GM03348 (cell line): ENCODE measurements at places on chromosomes 2 and 18.

DNA sequence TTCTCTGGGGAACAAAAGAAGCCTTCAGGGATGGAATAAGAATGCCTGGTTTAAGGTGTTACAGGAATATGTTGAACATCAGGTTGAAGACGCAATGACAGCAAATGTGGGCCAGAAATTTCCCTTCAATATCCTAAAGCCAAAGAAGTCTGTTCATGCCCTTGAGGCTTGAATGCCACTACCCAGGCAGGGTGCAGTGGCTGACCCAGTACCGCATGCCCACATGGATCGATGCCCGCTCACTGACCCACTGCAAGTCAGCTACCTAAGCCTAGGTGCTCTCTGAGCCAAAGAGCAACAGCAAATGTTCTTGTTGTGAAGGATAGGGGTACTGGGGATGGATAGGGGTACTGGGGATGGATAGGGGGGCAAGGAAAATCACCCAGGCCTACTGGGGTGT is 58.2 kb downstream of the GNAL start:
- DNase-seq, result no peak

- DNase-seq, result no peak
These were observed 44.4 kb upstream of the HPCAL1 start for GRCh38 chr2:10258326-10258725.

DNA sequence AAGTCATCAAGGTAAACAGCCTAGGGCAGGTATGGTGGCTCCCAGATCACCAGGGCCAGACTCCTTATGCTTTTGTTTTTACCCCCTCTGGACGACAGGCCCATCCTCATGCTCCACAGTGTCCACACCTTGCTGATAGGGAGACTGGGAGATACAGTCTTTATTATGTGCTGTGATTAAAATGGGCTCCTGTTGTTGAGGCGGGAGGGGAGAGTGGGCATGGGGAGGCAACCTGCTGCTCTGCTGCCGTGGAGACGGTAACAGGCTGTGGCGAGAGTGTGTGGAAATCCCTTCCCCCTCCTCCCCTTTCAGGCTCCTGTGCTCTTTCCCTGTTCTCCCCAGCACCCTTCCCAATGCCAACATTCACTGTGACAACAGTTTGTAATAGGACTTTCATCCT is 38.2 kb upstream of the PNO1 start:
- no peak for DNase-seq

- no peak for DNase-seq
These were observed 14.9 kb upstream of the E2F6 start for GRCh38 chr2:11480859-11481258.

DNA sequence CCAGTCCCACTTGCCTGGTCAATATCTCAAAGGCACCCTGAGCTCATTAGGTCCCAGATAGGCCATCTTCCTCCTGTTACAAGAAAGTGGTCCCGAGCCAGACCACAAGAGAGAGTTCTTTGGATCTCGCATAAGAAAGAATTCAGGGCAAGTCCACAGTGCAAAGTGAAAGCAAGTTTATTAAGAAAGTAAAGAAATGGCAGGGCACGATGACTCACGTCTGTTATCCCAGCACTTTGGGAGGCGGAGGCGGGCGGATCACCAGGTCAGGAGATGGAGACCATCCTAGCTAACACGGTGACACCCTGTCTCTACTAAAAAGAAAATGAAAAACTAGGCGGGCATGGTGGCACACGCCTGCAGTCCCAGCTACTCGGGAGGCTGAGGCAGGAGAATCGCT is 10.8 kb upstream of the SMAD7 start:
- no peak for DNase-seq

DNA sequence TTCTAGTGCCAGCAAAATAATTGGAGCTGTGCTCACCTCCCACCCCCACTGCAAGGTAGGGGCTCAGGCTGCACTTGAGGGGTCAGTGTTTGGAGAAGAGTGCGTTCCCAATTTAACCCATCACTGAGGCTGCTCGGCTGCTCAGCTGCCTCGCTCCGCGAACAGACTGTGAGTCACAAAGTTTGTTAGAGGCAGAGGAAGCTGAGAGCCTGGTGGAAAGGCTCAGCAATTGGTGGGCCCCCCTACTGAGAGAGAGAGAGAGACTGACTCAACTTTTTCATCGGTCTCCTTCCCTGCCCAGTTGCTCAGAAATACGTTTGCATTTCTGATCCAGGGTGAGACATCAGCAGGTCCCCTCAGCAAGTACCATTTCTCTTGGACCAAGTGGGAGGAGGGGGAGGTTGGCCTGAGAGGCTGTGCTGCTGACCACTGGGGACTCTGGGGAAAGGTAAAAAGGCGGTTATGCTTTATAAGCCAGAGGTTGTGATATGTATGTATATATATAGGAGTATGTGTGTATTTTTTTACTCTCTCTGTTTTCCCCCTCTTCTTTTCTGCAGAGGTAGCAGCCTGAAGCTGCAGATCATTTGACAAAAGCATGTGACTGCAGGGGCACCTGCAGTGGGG is 1.5 kb downstream of the EFR3B start:
- DNase-seq, result peak; percentile 74

DNA sequence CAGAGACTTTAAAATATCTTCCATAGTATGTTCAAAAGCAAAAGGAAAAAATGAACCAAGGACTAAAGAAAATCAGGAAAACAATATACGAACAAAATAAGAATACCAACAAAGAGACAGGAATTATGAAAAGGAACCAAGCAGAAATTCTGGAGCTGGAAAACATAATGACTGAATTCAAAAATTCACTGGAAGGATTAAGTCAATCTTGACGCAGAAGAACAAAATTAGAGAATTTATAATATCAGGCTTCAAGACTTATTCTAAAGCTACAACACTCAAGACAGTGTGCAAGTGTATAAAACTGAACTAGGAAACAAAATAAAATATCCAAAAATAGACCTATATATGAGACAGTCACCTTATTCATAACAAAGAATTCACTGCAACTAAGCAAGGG is 56.9 kb upstream of the GYPC start:
- DNase-seq, result no peak

GRCh38 chr2:9975805-9976447 is 24.4 kb downstream of the GRHL1 start:
- DNase-seq, result peak; percentile 83

DNA sequence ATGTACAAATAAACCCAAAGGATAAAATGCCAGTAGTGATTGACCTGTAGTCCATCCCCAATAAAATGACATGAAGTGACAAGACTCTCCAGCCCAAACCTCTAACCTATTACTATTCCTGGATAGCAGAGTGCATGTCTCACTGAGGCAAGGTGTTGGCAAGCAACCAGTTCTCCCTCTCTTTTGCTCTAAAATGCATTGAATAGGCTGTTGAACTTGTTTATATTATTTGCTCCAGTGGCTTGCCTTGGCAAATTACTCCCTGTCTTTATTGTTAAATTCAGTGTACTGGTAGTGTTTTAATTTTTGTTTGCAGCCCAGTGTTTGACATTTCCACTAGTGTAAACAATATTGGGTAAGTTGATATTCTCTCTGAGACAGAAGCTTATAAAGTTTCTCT is 70.5 kb downstream of the CSRNP3 start:
- DNase-seq, result no peak

GRCh38 chr2:234116010-234116409 is 65.5 kb downstream of the SPP2 start:
- DNase-seq, result no peak

- no peak for DNase-seq
These were observed 500.1 kb upstream of the LRATD1 start for GRCh38 chr2:14132386-14132785.

GRCh38 chr2:85435981-85436835 is 17.7 kb downstream of the SH2D6 start:
- no peak for DNase-seq

GRCh38 chr2:202141329-202141947 is 68.4 kb downstream of the KIAA2012 start:
- no peak for DNase-seq

GRCh38 chr2:70078384-70078783 is 8.9 kb upstream of the PCBP1 start:
- DNase-seq, result no peak

DNA sequence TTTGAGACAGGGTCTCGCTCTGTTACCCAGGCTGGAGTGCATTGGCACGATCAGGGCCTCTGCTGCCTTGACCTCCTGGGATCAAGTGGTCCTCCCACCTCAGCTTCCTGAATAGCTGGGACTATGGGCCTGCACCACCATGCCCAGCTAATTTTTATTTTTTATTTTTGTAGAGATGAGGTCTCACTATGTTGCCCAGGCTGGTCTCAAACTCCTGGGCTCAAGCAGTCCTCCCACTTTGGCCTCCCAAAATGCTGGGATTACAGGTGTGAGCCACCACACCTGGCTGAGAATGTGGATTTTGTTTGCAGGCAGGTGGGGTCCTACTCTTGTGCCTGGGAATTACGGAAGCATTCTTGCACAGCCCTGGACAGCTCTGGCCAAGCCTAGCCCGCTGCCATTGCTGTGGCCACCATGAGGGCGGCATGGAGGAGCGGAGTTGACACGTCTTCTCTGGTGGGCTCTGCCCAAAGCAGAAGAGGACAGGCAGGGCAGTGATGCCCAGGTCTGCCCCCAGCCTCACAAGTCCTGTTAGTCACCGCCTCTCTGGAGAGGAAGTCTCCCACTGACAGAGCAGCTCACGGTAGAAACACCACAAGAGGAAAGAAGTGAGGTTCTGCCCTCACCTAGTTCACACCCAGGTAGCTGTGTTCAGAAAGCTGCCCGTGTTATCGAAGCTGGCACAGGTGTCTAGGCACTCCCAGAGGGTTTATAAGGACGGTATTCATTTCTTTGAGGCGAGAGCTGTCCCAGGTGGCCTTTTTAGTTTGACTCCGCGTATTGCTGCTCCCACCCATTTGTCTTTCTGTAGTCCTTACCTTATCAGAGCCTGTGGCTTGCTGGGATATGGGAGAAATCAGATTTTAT is 46.2 kb downstream of the ARMC9 start:
- DNase-seq, result no peak

- DNase-seq, result peak; percentile 18
These were observed 80.6 kb downstream of the EML6 start for GRCh38 chr2:54803783-54804751.

DNA sequence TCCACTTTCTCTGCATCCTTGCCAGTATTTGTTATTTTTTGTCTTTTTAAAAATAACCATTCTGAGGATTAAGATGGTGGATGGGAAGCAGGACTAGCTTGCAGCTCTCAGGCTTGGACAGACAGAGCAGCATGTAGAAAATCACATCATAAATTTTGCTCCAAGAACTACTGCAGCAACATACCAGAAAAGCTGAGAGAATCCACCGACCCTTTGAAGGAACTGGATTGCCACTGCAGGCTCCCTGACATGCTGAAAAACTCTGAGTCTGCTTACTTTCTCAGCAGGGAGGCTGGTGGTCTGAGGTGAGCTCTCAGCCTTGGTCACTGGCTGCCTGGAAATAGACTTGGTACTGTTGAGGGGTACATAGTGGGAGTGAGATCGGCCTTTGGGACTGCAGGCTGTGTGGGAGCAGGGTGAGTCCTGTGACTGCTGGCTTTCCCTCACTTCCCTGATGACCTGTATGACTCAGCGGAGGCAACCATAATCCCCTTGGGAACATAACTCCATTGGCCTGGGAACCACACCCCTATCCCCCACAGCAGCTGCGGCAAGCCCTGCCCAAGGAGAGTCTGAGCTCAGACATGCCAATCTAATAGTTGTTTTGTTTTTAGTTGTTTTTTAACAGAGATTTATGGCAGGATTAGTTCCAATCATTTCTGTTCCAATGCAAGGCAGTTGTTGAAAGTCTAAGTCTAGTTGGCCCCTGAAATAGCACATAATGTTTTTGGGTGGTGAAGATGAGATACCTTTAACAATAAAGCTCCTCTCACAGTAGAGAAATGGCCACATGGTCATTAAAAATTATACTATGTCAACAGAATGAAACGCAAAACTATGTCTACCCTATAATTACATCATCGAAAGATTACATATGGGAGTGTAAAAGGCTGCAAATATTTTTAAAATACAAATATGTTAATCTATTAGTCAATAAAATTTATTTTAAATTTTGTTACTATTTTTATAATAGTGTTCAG is 414.2 kb upstream of the CHAC2 start:
- DNase-seq, result no peak

- DNase-seq, result peak; percentile 33
These were observed 127.1 kb downstream of the CERS6 start for GRCh38 chr2:168583064-168583709.

DNA sequence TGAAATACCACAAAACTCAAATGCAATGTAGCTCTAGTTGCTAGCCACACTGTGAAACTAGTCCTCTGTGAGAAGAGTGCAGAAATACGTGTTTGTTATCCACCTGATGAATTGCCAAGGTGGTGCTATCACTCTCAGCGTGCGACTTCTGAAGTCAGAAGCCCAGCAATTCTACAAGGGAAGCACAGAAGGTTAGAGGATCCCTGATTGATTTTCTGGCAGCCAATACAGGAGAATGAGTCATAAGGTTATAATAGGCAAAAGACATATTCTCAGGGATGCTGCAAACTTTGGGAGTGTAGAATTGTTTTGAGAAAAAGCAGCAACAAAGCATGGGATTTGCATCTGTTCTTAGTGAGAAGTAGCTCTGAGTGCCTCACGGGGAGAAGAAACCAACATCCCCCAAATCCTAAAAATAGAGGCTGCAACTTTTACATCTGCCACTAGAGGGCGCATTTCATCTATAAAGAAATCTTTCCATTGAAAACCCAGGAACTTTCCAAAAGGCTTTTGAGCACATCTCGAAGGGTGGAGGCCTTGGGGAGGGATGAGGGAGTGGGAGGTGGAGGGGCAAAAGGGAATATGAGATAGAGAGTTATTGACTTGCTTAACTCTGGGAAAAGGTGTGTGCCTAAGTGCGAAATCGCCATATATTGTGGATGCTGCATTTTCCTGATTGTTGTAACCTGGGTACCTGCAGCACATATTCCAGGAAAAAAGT is 78.0 kb downstream of the TMEM182 start:
- peak; percentile 59 for DNase-seq

GRCh38 chr2:175633227-175633626 is 368.8 kb downstream of the LNPK start:
- no peak for DNase-seq

- DNase-seq, result no peak
These were observed 111.9 kb downstream of the C1D start for GRCh38 chr2:67950919-67951318.

- peak; percentile 39 for DNase-seq
These were observed 119.1 kb downstream of the CCDC74A start for GRCh38 chr2:131646669-131647297.

GRCh38 chr18:64966667-64967066 is 784.1 kb upstream of the CDH7 start:
- DNase-seq, result no peak

DNA sequence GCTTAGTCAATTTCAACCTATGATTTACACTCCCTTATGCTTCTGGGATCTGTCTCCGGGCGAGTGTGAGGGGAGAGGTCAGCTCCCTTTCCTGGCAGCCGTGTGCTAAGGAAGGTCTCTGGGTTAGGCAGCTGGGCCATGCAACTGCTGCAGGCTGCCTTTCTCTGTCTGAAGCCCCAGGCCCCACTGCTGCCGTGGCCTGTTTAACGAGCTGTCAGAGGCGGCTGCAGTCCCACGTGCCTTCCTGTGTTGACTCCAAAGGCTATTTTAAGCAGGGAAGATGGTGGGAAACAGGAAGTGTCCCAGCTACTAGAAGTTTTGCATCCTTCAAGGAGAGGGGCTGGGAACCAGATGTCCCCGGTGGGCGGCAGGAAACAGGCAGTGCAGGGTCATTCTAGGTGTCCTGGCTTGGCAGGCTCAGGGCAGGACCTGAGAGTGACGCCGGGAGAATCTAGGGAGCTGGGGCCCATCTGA is 186.4 kb downstream of the TNS1 start:
- no peak for DNase-seq

GRCh38 chr2:120632796-120633646 is 102.6 kb upstream of the GLI2 start:
- no peak for DNase-seq

GRCh38 chr2:66803726-66804125 is 368.8 kb downstream of the MEIS1 start:
- peak; percentile 8 for DNase-seq
